ENCODE measurements at places on chromosomes 4 and X. TPM values are rescaled to one million over a fixed set of nuclear protein-coding genes. Genes with fewer than 3 reads are reported as not detected.

- DNase-seq = no peak
Observed at GRCh38 chrX:28591542-28591941, 4.3 kb downstream of the IL1RAPL1 start.

DNA sequence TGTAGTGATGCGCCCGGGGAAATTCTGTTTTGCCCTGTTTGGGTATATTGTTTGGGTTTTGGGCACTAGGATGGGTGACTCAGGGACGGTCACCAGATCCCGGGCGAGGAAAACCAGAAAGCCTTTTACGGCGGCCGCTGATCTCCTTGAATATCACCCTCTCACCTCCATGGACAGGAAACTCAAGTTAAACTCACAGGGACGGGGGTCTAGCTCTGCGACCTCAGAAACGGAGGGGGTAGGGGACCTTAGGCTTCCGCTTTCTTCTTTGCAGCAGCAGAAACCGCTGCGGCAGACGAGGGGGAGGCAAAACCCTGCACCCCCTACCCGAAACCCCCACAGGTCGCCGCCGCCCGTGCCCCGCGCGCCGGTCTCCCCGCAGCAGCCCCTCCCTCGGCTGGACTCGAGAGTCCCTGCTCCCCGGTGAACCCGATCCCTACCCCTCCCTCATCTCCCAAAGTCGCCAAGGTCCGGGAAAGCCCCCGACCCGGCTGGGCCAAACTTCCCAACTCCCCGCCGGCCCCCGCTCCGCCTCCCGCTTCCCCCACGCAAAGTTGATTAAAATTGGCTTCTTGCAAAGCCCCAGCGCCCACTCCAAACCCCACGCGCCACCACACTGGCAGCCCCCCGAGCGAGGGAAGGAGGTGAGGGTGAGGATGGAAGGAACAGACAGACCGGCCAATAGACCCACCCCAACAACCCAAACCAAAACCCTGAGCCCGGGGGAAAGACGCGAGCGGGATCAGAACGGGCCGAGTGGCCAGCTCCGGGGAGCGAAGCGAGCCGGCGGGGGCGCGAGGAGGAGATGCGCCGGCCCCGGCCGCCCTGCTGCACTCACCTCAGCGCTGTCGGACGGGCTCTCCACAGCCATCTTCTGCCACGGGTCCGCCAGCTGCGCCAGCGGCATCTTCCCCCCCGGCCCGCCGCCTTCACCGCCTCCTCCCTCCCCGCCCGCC lies 705 bp downstream of the RPS6KA3 start:
- peak; percentile 52 for DNase-seq

DNA sequence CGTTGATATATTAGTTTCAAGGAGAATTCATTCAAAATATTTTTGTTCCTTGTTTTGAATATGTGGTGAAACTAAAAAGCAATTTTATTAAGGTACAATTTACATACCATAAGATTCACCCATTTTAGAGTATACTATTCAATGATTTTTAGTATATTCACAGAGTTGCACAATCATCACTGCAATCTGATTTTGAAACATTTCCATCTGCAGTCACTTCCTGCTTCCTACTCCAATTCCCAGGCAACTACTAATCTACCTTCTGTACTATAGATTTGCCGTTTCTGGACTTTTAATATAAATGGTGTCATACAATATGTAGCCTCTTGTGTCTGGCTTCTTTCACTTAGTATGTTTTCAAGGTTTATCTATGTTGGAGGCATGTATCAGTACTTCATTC lies 71.3 kb downstream of the SLC9A7 start:
- DNase-seq = no peak

DNA sequence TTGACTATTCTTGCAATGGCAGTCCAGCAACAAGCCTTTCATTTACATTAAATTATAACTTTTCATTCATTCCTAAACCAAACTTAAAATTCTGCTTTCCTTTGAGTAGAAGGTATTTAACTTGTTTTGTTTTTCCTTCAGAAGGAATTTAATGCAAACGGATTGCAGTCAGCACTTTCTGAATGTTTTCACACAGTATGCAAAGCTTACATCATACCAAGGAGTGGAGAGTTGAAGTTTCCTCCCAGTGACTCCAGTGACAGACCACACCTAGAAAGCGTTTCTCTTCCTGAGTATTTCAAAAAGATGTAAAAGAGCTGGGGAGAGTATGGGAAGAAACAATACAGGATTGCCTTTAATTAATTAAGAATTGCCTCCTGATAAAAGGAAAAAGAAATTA lies 8.1 kb downstream of the EPGN start:
- no peak for DNase-seq

DNA sequence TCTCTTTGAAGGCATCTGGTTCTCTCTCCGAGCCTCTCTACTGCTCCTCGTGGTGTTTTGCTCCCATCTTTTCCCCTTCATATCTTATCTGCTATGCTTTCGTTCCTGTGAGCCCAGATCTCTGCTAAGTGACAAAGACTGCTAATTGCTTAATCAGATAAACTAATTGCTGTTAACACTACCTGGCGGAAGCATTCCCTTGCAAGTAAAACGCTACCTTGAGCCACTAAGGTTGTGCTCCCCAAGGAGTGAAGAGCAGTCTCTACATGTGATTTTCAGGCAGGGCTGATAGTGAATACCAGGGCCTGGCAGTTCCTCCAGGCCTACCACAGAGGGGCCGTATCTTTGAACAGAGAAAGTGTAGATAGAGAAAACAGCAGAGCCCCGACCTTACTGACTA lies 244.0 kb upstream of the GATB start:
- DNase-seq = no peak

DNA sequence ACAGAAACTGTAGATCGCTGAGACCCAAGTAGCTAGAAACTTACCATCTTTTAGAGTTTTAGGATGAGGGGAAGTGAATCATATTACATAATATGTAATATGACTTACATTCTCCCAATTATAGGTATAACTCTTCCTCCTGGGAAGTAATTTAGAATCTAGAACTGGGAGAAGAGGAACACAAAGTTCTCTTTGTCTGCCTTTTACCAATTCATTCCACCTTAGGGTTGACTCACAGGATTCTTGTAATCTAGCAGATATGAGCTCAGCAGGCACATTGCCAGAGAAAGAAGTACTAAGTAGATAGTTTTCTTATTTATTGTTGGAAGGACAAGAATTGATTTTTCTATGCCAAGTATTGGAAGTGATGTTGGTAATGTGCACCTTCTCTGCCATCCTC lies 58.0 kb upstream of the CCSER1 start:
- no peak for DNase-seq

GRCh38 chr4:153274967-153275366 lies 69.5 kb upstream of the MND1 start:
- DNase-seq = no peak

DNA sequence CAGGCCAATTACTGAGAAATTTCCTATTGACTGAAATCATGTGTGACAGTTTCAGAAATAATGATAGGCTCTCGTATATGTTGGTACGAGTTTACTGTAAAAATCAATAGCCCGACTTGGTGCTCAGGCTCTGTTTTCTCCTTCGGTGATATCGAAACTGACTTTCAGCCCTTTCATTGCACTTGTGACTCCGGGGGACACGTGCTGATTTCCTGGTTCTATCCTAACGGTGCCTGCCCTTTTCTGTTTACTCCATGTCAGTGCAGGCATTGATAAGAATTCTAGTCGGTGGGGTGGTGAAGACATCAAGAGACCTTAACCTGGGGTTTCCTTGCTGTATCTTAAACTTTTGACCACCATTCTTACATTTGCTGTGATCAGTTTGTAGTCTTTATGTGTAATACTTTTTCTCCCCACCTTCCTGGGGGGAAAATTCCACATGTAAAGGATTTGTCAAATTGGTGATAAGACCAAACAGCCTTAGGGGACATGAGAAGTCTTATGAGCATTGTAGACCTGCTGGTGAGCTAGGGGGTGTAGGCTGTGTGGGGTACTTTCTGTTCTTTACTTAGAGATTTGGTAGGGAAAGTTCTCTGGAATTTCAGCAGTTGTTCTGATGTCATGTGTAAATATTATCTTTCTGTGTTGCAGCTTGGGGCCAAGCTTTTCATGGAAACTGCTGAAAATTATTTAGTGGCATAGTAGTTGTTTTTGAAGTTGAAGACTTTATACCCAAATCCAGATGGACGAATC lies 52.7 kb downstream of the TMEM131L start:
- no peak for DNase-seq

- peak; percentile 14 for DNase-seq
Observed at GRCh38 chr4:2322227-2322626, 60.3 kb upstream of the MXD4 start.

POF1B gene
- total RNA-seq = 134 TPM

C1QTNF7 gene
- 1.2 TPM for total RNA-seq

RBMX gene
- 128 TPM for total RNA-seq
